ELF-1 (cell line): ENCODE measurements at places on chromosomes 16 and 17.
A peak's percentile ranks its signal among the peaks of the same experiment; 100 is the strongest.

DNA sequence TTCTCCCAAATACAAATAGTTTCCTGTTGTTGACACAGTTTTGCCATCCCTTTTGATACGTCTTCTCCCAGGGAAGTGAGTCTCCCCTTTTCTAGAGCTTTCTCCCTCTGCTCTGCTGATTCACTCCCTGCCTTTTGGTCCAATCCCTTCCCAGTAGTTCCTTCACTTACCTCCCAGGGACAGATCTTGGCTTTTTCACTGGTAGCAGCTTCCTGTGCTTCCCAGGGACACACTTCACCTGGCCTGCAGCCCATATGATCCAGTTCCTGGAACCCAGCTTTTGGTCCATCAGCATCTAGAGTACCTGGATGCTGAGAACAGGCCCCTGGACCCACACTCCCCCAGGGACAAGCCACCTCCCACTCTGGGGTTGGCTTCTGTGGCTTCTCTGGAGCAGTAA, 15.8 kb downstream of the GPR179 start:
- no peak for DNase-seq

- DNase-seq = peak; percentile 79
These were observed 3.7 kb downstream of the SLC52A1 start for GRCh38 chr17:5031365-5032082.

- DNase-seq = no peak
These were observed 90.9 kb downstream of the PARN start for GRCh38 chr16:14539156-14539555.

DNA sequence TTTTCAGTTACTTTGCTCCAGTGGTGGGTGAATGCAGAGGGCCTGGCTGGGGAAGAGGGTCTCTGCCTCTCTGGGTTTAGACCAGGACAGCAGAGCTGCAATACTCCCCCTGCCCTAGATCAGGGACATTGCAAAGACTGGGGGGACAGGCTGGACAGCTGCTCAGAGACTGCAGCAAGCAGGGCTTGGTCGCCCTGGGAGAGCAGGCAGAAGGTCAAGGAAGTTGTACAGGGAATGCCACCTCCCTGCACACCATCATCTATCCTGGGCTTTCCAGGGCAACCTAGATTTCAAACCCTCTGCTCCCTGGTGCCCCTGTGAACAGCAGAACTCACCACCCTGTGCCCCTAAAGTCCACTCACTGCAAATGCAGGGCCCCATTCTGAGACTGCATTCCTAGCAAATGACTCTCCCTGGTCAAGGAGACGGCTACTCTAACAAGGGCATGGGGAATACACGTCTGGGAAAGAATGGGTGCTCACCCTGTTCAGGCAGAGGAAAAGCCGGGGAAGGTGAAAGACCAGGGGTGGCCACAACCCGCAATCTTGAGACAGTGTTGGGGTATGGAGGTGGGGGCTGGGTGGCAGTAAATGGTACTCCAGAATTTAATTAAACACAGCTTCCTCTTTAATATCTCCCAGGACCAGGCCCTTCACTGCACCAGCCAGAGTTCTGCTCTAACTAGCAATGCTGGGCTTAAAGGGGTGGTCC, 1.0 kb downstream of the KIFC3 start:
- DNase-seq = peak; percentile 51

DNA sequence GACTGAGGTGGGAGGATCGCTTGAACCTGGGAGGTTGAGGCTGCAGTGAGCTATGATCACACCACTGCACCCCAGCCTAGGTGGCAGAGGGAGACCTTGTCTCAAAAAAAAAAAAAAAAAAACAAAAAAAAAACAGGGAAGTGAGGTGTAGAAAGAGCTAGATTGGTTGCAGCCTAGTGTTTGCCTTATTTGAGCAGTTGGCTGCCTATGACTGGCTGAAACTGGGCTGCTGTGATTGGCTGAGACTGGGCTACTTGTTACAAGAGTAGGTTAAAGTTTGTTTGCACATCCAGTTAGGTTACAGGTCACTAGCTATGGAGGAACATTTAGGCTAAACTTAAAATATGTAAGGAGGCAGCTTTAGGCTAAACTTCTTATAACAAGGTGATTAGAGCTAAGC, 5.7 kb downstream of the DHRS7B start:
- no peak for DNase-seq

DNA sequence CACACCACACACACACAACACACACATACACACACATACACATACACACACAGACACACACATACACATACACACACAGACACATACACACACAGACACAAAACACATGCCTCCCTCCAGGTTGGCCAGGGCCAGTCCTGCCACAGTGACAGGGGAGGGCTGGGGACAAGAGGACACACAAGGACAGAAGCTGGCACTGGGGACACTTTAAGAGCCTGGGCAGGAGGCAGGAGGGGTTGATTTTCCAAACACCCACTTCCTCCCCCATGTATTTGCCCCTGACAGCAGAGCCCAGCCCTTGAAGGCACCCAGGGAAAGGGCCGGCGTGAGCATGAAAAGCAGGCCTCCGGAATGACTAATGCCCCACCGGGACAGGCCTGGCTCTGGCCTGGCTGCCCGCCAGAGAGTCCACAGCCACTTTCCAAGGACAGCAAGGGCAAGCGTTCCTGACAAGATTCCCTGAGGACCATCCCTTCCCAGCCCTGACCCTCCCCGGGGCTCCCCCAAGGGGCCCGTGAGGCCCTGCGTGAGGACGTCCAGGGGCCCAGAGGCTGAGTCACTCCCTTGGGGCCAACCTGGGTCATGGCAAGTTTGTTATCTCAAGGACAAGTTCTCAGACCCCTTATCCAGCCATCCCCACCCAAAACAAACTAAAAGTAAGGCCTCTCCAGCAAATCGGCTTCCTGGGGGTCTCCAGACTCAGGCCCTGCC, 235.6 kb downstream of the ZNF423 start:
- peak; percentile 42 for DNase-seq

GRCh38 chr17:15000661-15001060, 264.5 kb downstream of the PMP22 start:
- no peak for DNase-seq

DNA sequence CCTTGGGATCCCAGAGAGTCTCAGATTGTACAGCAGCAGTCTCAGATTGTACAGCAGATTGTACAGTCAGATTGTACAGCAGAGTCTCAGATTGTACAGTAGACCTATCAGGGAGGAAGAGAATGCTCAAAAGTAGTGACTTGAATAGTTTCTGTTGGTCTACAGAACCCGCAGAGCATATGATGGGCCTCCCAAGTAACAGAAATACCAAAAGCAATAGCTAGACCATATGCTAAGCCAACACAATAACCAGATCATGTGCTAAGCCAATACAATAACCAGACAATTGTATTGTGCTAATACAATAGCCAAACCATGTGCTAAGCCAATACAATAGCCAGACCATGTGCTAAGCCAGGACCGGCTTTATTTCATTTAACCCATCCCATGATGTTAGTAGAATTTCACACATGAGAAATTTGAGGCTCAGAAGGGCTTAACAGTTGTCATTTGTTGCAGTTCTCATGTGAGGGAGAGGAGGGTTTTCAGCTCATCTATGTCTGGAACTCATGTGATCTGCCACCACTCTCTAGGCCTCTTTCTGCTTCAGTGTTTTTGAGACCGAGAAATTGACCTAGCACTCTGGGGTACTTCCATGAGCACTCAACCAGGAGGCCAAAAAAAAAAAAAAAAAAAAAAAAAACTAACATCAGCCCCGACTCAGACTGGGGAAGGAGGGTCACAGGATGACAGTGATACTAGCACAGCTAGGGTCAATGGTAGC, 144.0 kb downstream of the SOX9 start:
- DNase-seq = no peak

DNA sequence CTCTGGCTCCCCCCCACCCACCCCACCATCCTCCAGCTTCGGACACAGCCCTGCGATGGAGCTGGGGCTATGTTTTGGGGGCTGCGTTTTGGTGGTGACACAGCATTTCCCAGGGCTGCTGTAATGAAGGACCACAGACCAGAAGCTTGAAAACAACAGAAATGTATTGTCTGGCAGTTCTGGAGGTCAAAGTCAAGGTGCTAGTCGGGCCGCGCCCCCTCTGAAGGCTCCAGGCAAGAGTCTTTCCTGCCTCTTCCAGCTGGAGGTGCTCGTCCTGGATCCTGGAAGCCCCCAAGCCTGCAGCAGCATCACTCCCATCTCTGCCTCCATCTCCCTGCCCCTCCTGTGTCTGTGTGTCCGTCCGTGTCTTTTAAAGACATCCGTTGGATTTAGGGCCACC, 50.8 kb downstream of the TBC1D16 start:
- DNase-seq = no peak

DNA sequence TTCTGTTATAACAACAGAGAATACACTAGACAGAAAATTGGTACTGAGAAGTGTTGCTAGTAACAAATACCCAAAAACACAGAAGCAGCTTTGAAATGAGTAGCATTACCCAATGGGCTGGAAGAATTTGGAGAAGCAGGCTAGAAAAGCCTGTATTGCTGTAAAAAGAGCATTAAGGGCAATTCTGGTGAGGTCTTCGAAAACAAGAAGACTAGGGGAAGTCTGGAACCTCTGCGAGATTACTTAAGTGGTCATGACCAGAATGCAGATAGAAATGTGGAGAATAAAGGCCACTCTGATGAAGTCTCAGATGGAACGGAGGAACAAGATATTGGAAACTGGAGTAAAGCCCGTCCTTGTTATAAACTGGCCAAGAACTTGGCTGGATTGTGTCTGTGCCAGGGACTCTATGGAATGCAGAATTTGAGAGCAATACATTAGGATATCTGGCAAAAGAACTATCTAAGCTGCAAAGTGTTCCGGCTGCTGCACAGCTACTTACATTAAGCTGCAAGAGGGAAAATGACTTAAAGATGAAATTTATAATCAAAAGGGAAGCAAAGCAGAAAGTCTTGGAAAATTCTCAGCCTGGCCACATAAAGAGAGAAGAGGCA, 44.9 kb upstream of the PEMT start:
- no peak for DNase-seq

GRCh38 chr17:58238147-58238634, at the start of gene LPO:
LPO (plus strand) TSS chr17:58238584; CDS start chr17:58242980, 4,396 bp downstream.
- DNase-seq = no peak

- DNase-seq = no peak
These were observed 116.9 kb downstream of the DNAH3 start for GRCh38 chr16:21033704-21034103.

DNA sequence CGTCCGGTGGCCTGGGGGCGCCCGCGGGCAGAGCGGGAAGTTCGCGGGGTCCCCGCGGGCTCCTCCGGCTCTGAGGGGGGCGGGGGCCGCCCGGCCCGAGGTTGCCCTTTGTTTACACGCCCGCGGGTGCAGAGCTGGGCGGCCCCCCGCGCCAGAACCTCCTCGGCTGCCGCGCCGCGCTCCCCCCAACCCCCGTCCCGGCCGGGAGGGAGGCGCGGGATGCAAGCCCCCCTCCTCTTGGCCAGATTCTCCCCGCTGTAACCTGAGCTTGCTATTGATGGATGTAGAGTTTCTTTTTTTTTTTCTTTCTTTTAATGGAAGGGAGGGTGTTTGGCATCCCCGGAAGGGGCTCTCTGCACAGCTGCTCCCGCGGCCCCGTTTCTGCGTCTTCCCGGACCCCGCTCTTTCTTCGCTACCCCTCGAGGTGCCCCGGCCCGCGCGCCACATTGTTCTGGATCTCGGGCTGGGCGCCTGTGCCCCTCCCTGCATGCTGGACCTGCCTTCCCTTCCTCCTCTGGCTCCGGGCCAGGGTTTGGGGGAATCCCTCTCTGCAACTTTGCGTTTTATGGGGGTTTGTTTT, 646 bp downstream of the CBX2 start:
- DNase-seq = peak; percentile 51

DNA sequence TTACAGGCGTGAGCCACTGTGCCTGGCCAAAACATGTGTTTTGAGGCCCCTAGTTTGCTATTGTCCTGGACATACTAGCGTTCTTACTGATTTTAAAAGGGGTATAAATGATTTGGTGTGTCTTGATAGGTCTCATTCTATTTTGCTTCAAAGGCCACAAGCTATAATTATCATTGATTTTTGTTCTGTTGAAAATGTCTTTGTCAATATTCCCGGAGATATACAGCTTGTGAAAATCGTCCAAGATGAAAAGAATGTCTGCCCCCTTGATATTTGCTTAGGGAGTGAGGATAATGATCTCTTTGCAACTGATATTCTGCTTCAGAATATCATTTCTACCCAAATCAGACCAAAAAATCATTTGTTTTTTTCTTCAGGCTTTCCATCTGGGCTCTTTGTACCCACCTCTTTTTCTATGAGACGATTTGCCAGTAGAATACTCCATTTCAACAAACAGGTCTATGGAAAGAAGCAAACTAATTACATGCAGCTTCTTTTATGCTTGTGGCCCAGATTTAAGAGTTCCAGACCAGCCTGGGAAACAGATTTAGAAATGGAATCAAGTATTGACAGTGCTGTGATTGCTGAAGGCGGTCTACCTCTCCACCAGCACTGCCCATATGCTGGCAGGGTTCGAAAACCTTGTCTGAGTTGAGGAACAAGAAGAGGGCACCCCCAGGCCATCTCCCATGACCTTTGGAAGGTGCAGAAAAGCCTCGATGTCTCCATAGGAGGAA, 14.1 kb upstream of the ST6GALNAC1 start:
- DNase-seq = no peak

DNA sequence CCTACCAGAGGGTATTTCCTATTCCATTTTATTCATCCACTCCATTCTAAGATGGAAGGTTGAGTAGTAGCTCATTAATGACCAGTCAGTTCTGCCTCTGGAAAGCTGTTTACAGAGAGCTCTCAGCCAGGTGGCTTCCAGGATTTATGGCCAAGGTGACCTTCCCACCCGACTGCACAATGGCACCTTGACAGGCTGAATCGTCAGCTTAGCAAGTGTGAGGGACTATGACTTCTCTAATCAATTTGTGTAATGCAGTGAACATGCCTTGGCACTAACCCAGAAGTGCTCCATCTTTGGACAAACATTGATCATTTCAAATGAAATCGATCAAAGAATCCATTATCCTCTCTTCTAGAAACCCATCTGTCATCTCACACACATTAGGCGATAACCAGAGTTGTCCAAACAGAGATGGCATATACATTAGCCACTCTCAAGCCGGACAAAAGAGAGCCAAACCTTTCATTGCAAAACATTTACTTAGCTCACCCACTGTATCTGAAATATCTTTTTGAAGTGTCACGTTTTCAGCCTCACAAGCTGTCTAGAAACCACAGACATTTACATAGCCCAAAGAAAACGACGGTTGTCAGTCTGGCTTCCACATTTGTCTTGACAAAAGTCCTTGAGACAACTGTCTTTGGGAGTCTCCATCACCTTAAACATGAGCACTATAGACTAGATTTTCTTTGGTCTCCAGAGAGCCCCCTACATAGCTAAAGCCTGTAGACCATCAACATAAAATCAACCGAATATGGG, 35.6 kb downstream of the CLEC3A start:
- no peak for DNase-seq

DNA sequence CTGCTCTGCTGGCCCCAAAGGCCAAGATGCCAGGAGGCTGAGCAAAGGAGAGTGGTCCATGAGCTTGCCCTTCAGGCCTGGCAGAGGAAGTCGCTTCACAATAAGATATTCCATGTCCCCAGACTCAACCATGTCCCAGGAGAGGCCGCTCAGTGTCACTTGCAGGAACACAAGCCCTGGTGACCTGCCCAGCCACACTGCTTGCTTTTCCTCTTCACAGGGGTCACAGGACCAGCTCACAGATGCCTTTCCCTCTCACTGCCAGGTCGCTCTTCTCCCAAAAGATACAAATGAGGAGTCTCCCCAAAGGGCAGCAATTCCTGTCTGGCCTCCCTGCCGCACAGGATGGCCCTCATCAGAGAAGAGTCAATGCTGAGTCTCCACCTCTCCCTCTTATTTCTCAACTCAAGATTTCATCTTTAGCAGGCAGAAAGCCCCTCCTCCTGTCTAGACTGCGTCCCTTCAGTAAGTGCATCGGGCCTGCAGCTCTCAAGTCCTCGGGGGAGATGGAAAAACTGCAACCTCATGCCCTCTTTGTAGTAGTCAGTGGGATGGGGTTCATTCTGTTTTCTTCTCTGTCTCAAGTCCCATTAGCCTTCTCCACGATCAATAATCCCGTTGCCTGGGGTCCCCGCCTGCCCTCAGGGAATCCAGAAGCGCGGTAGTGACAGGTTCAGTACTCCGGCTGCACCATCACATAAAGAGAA, 5.0 kb downstream of the JUP start:
- no peak for DNase-seq
